ENCODE measurements at places on chromosomes 11 and 22. TPM values are rescaled to one million over a fixed set of nuclear protein-coding genes. Genes with fewer than 3 reads are reported as not detected.

ANO5 gene
- 2.1 TPM for total RNA-seq

SCUBE1 gene
- total RNA-seq = not detected

CD3D gene
- total RNA-seq = not detected

SESN3 gene
- 99.6 TPM for total RNA-seq

MS4A1 gene
- total RNA-seq = not detected

IGLL1 gene
- total RNA-seq = not detected

POU2AF3 gene
- not detected for total RNA-seq

SLC5A12 gene
- total RNA-seq = not detected

APOBEC3H gene
- total RNA-seq = not detected

PES1 gene
- total RNA-seq = 83.5 TPM

CBLIF gene
- not detected for total RNA-seq

ISX gene
- not detected for total RNA-seq

CHRNA10 gene
- total RNA-seq = 1.1 TPM

YPEL4 gene
- total RNA-seq = 1.8 TPM

MYEOV gene
- 1.2 TPM for total RNA-seq

TRIM34 gene
- total RNA-seq = 14.9 TPM

SCGB1C1 gene
- total RNA-seq = not detected

TCIRG1 gene
- total RNA-seq = 75.5 TPM

CHRM1 gene
- total RNA-seq = not detected

C11orf21 gene
- total RNA-seq = 0.07 TPM

HBG1 gene
- not detected for total RNA-seq

FOLR3 gene
- total RNA-seq = 3.4 TPM

RBFOX2 gene
- 160 TPM for total RNA-seq

DAGLA gene
- 3.8 TPM for total RNA-seq

MYBPC3 gene
- total RNA-seq = not detected

KRTAP5-7 gene
- not detected for total RNA-seq

AIP gene
- 89.2 TPM for total RNA-seq

KDM4D gene
- 0.36 TPM for total RNA-seq

CDC42EP1 gene
- total RNA-seq = 28.5 TPM

BARX2 gene
- total RNA-seq = not detected

USP2 gene
- total RNA-seq = 0.33 TPM

FAM181B gene
- 0.20 TPM for total RNA-seq

TESMIN gene
- 0.10 TPM for total RNA-seq

C1QTNF5 gene
- total RNA-seq = 15.8 TPM

OVCH2 gene
- not detected for total RNA-seq

RBMXL2 gene
- total RNA-seq = not detected

SULT4A1 gene
- total RNA-seq = 0.20 TPM

ADM gene
- total RNA-seq = 440 TPM

C22orf31 gene
- not detected for total RNA-seq

FOSL1 gene
- 9.8 TPM for total RNA-seq

SPON1 gene
- total RNA-seq = 30.5 TPM

FDX1 gene
- 6.3 TPM for total RNA-seq

SLC22A12 gene
- total RNA-seq = not detected
